WTC11 (cell line): ENCODE measurements at places on chromosomes 2 and 18. TPM values are rescaled to one million over a fixed set of nuclear protein-coding genes. Genes with fewer than 3 reads are reported as not detected.

DNA sequence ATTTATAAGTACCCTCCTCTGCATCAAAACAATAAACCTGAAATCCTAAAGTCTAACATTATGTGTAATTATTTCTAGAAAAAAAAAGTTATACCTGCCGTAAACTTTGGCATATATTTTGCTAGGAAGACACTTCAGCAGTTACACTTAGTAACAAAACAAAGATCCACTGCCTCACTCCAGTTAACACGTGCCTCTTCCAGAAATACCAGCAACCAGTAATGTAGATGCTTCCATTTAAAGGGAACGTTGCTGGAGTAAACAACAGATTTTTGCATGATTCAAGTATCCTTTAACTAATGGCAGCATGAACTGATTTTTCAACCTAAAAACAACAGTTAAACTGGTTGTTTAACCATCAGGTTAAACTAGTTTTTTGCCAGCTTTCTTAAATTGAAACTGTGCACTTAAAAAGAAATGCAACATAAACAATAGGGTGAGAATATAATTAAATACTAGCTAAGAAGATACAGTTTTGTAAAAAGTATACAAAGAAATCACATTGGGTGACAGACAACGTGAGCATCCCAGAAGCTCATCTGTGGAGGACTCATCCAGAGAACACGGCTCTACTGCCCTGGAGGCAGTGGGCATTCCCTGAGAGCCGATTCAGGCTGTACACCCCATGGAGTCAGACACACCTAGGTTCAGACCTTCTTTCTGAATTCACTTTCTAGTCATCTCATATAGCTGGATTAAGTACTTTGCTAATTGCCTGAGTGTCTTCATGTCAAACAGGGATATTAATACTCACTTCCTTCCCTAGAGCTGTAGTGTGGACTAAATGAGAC is 22.3 kb downstream of the MGAT4A start:
- no peak for DNase-seq

- no peak for DNase-seq
Observed at GRCh38 chr2:227383686-227384085, 4.1 kb downstream of the SCYGR1 start.

GRCh38 chr2:55049043-55049820 is 1.0 kb downstream of the RTN4 start:
- peak; percentile 83 for DNase-seq

DNA sequence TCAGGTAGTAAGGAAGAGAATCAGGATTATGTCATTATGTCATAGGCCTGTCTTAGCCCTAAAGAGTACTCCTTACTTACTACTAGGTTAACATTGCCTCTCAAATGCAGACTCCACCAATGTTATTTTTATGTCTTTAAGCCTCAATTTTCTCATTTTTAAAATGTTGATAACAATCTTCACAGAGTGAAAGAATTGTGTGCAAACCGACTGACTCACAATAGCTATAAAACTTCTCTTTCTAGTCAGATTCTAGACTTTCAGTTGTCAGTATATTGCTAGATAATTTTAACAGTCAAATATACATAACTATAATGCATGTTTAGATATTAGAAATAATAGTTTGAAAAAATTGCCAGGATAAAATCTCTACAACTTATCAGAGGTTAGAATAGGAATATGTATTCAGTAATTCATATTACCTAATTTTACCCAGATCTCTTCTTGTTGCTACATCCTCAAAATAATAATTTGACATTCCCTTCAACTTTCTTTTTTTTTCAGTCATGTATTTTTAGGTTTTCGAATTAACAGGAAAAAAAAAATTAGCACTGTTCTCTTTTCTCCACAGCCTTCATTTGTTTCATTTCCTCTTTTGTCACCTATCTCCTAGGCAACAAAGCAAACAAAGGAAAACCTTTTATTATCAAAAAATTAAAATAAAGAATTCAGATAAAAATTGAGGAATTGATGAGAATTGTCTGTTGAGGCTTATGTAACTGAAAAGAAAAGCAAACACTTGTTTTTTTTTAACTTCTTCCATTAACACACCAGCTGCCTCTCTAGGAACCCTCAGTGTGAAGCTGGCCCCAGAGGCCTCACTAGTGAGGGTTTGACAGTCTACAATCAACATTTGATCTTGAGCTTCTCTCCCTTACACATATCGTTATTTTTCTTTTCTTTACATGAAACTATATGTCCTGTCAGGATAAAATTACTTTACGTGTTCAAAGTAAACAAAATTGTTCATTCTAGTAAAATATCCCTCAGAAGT is 279.0 kb downstream of the CALCRL start:
- no peak for DNase-seq

GRCh38 chr2:74886811-74887210 is 52.9 kb downstream of the HK2 start:
- no peak for DNase-seq

DNA sequence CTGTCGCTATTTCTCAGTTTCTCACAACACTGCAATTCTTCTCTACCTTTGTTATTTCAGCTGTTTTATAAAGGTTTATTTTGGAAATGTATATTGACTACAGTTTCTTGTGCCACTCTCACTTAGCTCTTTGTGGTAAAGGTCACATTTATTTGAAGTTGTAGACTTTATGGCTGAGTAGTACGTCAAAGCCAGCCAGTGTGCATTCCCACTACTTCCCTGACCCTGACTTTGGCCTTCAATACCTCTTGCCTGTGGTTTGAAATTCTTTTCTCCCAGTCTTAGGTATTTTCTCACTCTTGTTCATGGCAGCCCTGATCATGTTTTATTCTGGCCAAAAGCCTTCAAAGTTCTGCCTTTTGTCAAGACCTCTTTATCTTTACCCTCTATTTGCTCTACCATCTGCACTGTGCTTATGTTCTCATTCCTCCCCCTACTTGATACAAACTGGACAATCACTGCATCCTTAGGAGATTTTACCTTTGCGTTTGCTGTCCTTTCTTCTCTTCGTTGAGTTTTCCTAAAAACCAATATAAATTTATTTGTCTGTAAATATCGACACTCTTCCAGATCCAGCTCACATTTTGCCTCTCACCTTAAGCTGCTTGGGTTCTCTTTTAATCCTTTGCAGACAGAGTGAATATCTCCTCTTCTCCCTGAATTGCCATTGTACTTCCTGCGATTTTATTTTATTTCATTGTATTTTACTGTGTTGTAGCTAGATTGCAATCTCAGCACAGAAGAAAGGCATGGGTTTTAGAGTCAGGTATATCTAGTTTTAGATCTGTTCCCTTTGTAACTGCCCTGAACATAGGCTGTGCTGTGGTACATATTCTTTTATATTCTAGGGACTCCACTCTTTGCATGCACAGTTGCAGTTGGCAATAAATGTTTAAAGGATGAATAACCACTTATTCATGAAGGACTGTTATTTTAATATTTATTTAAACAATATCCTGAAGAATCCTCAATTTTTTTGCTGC is 31.2 kb downstream of the GULP1 start:
- DNase-seq, result no peak

DNA sequence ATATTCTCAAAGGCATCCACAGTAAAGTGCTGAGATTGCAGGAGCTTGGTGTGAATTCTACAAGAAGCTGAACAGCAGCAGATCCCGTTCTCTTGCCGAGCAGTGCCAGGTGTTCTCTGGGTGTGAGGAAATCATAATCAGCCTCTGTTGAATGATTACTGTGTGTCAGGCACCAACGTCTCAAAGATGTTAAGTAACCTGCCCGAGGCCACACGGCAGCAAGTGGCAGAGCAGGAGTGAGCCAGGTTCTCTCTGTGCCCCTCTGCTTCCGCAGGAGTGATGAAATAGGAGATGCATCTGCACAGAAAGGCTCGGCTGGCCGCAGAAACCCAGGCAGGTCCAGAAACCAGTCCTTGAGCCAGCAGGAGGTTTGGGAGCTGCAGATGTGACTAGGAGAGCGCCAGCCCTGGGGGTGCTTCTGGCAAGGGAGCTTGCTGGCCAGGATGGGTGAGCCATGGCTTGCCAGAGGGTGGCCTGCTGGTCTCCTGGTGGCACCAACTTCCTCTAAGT is 68.4 kb downstream of the COPS7B start:
- no peak for DNase-seq

Gene GALNT13
- total RNA-seq, result 8.5 to 9.9 TPM (median 8.8 TPM) in 3 replicates

Gene FAM117B
- 18.1 to 23.2 TPM (median 23.1 TPM) in 3 replicates for total RNA-seq
